Kidney (tissue), 22 donors: ENCODE measurements at places on chromosomes 16 and 17.
A peak's percentile ranks its signal among the peaks of the same experiment; 100 is the strongest.

GRCh38 chr17:43442711-43443110 lies 41.1 kb upstream of the DHX8 start:
- no peak for DNase-seq

- DNase-seq: peak; percentile 93
Measured at GRCh38 chr17:72392056-72393010, 271.5 kb downstream of the SOX9 start.

GRCh38 chr17:29154516-29155226 lies 25.5 kb downstream of the MYO18A start:
- peak; percentile 55 for DNase-seq

DNA sequence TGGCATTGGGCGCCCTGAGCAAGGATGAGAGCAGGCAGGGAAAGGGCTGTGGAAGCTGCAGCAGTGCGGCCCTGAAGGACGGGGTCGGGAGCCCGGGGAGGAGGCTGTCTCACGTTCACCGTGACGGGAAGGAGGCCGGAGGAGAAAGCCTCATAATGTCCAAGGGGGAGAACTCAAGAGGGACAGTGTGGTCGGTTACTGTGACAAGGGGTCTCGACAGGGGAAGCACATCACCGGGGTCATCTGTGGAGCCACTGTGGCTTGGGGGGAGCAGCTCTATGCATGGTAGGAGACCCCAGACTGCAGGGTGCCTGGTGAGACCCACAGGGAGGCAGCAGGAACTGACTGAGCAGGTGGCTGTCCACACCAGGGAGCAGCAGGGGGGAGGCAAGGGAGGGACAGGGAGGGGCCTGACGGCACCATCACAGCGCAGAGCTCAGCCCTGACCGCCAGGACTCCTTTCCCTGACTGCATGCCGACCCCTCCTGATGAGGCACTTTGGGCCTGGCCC lies 154.6 kb upstream of the CHMP6 start:
- no peak for DNase-seq

- DNase-seq: peak; percentile 85
Measured at GRCh38 chr16:56607109-56607618, 1.2 kb upstream of the MT2A start.

DNA sequence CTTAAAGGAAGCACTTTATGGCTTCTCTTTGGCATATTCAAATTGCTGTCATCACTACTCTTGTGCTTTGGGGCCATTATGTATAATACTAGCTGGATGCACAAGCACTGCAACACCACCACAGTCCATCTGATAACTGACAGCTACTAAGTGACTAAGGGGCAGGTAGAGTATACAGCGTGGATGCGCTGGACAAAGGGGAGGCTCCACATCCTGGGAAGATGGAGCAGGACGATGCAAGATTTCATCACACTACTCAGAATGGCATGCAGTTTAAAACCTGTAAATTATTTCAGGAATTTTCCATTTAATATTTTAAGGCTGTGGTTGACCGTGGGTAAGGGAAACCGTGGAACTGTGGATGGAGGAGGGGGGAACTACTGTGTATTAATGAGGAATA lies 25.0 kb downstream of the MPRIP start:
- no peak for DNase-seq

DNA sequence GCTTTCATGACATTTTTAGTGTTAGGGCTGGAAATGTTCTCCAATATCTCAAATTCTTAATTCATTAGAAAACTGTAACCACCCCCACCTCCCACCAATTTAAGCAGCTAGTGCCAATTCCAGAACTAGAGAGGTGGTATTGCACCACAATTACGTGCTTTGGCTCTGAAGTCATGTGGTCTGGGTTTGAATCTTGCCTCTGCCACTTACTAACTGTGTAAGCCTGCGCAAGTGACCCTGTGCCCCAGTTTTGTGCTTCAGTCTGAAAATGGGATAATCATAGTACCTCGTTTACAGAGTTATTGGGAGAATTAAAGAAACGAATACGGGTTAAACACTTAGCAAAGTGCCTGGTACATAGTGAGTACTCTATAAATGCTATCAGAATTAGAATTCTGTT lies 14.2 kb upstream of the MPHOSPH6 start:
- no peak for DNase-seq

DNA sequence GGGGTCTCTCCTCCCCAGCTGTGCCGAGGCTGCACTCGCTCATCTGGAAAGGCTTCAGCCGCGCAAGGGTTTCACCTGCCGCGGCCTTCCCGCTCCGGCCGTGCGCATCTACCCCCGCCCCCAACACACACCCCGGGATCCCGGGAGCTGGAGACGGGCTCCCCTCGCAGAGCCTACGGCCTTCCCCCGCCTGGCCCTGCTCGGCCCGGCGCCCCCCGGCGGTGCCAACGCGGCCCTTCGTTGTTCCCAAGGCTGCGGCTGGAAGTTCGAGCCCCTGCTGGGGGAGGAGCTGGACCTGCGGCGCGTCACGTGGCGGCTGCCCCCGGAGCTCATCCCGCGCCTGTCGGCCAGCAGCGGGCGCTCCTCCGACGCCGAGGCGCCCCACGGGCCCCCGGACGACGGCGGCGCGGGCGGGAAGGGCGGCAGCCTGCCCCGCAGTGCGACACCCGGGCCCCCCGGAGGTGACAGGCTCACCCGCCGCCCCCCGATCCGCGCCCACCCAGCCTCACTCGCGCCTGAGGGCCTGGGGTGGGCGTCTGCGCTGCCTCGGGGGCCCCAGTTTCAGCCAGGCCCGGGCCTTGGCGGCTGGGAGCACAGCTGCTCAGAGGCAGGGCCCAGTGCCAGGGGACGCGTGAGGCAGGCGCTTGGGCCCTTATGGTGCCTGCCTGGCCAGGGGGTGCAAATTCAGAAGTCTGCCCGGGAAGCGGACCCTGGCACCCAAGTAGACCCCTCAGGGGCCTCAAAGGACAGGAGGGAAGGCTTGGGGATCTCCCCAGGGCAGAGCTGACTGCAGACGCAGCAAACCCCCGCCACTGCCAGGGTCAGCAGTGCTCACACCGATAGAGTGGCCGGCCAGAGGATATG lies 11.2 kb downstream of the GALK1 start:
- peak; percentile 87 for DNase-seq

DNA sequence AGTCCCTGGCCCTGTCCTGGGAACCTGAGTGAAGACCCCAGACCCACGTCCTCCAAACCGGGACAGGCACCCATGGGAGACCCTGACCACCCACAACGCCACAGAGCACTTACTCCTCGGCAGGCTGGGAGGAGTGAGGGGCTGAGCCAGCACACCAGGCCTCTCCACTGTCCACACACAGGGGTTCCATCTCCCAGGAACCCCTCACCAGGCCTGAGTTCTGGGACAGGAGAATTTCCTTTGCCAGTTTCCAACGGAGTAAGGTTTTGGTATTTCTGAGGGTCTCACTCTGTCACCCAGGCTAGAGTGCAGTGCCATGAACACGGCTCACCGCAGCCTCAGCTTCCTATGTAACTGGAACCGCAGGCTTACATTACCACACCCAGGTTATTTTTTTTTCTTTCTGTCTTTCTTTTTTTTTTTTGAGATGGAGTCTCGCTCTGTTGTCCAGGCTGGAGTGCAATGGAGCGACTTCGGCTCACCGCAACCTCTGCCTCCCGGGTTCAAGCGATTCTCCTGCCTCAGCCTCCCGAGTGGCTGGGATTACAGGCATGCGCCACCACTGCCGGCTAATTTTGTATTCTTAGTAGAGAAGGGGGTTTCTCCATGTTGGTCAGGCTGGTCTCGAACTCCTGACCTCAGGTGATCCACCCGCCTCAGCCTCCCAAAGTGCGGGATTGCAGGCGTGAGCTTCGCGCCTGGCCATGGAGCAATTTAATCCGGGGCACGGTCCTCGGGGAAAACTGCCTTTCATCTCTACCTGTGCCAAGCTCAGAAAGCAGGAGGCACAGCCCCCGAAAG lies 1.6 kb downstream of the PGAP6 start:
- DNase-seq: no peak

DNA sequence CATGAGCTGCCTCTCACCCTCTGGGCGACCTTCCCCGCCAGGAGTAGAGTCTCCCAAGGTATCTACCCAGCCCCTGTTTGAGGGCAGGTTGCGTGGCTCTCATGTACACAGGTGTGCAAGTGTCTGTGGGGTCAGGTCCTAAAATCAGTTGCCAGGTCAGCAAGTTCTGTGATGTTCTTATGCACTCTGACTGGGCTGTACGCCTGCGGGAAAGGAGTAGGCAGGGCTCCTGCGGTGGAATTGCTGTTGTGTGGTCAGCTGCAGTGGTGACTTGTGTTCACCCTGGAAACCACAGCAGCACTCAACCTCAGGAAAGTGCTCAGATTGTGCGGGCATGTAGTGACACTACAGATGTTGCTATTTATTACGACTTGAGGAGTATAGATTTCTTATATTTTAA lies 19.4 kb downstream of the NARF start:
- DNase-seq: no peak

DNA sequence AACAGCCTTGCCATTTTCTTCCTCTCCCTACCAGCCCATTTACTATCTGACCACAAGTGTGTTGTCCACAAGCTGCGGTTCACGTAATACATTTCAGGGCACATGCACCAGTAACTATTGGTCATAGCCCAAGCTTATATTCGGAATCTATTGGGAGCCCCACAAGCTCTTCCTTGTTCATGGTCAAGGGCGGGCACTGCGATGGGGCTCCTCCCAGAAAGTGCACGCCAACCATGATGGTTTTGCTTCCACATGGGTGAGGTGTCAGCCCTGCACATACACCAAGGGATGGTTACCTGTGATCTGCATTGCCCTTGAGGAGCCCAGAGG lies 12.1 kb downstream of the THRA start:
- DNase-seq: no peak

DNA sequence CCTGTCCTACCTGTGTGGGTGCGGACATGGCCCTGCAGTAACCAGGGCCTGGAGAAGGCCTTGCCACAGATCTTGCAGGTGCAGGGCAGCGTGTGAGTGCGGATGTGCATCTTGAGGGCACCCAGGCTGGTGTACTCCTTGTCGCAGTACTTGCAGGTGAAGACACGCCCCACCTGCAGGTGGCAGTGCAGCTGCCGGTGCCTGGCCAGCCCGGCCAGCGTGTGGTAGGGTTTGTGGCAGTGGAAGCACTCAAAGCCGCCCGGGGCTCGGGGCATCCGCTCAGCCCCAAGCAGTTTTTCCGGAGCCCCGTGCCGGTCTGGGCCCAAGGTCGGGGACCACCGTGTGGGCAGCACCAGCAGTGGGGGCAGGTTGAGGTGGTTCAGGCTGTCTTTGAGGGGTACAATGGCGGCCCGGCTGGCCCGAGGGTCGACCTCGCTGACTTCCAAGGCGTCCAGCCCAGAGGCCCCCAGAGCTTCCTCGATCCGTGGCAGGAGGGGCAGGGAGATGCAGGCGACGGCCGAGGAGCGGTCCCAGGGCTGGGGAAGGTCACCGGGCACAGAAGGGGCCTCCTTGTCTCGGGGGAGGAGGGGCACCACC lies 5.1 kb downstream of the SNAI3 start:
- DNase-seq: no peak

DNA sequence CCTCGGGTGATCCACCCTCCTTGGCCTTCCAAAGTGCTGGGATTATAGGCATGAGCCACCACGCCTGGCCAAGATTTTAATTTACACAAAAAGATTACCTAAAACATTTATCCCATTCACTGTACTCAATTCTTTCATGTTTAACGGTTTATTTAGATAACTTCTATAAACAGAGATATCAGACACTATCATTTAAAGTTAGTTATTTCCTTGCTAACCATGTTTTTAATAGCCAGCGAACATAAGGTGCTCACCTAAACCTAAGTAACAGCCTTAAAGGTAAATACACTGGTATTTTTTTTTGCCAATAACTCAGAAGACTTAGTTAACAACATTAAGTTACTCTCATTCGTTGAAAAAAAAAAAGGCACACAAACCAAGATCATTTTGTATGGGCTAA lies 82.0 kb upstream of the C17orf78 start:
- no peak for DNase-seq

DNA sequence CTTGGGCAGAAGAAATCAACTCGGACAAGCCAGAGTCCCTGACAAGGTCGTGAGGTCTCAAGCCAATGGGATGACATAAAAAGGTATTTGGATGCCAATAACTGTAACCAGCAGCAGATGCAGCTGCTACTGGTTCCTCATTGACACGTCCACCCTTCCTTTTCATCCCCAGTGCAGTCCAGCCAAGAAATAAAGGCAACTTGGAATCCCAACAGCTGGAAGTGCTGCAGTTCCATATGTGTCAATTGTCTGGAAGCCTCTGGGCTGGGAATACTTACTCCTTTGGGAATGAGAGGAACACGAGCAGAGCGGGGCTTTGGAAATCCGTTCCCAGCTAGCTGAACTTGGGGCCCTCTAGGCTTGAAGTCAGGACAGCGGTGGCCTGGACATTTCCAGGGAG lies 360.4 kb upstream of the ZFHX3 start:
- DNase-seq: no peak

DNA sequence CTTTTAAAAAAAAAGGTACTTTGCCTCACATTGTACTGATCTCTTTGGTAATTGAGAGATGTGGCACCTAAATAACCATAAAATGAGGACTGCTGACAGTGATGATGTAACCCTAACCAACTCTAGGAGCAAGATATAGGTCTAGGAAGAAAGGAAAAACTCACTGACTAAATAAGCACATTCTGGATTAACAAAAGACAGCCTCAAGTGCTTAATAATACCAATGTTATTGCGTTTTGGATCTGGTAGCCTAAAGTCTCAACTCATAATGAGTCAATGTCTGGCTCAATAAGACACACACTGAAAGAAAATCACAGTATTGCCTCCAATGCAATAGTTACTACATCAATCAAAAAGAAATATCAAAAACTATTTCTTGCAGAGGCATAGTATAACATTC lies 3.0 kb downstream of the ERN1 start:
- DNase-seq: no peak

DNA sequence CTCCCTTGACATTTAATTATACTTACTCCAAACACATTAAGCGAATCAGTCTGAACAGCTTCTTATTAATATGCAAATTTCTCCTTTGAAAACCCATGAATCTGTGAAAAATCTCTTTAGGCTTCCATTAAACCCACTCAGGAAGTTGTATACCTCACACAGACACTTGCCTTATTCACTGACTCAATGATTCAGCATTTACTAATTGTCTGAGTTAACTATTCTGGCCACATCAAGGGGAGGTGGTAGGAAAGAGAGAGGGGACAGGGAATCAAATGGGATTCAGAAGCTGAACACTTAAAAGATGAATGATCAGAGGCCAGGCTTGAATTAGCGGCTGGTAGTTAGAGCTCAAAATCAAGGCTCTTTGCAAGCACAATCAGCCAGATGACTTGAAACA lies 70.0 kb downstream of the HS3ST3A1 start:
- no peak for DNase-seq

DNA sequence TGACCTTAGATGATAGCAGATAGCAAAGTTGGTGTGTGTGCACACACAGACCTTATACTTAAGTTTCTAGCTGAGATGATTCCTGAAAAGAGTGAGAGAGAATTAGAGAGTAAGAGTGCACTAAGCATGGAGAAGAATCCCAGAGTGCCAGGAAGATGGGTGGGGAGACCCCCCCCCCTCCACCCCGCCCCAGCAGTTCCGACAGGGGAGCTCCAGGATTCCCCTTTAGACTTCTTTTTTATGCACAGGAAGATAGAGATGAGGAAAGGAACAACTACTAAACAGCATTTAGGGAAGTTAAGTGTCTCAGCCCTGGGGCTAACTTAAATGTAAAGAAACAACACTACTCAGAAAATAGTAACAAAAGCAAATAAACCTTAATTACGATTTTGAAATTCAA lies 878.0 kb upstream of the GOT2 start:
- no peak for DNase-seq
